ENCODE measurements at places on chromosomes 2 and 18. TPM values are rescaled to one million over a fixed set of nuclear protein-coding genes. Genes with fewer than 3 reads are reported as not detected.

GRCh38 chr2:236180076-236180816 lies 12.1 kb upstream of the GBX2 start:
- DNase-seq, result no peak

- no peak for DNase-seq
Measured at GRCh38 chr2:169978402-169979017, 151.3 kb downstream of the UBR3 start.

KLHL41 gene
- 0.68 TPM for total RNA-seq

LIPT1 gene
- 6.2 TPM for total RNA-seq

DNA sequence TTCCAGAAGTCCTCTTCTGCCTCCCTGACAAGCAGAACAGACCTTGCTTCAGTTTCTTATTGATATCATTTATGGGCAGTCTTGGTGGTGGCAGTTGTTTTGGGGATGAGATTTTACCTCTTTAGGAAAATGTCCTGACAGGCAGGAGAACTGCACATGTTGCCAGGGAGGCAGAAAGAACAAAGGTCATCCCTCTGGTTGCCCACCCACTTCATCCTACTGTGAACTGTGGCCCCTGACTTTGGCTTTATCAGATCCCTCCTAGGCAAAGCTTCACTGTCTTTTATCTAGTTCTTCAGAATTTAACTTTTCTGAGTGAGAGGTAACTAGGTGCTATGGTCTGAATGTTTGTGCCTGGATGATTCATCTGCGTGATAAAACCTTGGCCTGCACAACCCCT lies 2071.3 kb upstream of the CELF4 start:
- DNase-seq, result no peak

TPRKB gene
- 17.3 TPM for total RNA-seq

DNA sequence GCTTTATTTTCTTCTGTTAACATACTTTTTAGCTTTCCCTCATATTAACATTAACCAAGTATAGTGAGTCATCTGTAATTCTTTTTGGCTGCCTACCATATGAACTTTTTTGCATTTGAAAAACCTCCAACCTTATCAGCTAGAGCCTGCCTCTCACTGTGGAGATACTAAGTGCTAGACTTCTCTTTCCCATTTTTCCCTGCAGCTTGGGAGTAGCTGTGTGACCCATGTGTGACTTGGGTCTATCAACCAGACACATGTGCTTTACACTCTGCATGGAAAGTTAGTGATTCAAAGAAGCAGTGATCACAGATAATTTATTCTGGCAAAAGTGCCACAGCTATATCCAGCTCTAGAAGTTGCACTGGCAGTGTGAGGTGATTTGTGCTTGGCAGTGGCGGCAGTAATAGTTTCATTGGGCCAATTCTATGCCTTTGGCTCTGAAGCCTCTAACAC lies 36.3 kb downstream of the PREPL start:
- DNase-seq, result no peak

DNA sequence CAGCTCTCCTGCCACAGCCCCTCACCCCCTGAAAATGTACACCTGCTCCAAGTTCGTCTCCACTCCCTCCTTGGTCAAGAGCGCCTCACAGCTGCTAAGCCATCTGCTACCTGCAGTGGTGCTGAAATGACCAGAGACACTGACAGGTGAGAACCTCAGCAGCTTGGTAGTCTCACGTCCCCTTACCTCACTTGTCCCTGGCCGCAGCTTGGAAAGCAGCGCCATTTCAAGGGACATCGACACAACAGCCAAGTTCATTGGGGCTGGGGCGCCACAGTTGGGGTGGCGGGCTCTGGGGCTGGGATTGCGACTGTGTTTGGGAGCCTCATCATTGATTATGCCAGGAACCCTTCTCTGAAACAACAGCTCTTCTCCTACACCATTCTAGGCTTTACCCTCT lies 47.5 kb downstream of the ANKRD44 start:
- no peak for DNase-seq

DNA sequence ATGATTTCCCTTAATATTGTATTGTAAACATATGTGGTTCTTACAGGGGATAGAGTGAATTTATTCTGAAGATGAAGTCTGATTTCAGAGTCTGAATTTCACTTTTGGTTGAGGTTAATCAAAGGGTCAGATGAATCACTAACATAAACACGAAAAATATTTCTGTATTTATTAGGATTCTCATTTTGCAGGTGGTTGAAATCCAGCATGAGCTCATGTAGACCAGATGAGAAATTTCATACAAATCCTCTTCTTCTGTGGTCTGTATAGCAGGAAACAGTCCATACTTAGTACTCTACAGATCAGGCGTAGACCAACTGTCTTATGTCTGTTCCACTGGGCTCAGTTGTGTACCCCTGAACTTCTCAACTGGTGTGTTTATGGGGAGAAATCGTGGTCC lies 157.8 kb downstream of the BABAM2 start:
- DNase-seq, result no peak

DNA sequence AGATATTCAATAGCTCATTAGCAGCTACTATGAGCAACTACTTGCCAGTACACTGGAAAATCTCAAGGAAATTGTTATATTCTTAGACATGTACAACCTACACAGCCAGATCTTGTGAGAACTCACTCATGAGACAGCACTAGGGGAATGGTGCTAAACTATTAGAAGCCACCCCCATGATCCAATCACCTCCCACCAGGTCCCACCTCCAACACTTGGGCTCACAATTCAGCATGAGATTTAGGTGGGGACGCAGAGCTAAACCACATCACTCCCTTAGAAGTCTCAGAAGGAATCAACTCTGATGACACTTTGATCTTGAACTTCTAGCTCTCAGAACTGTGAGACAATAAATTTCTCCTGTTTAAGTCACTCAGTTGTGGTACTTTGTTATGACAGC lies 418.3 kb upstream of the SPHKAP start:
- no peak for DNase-seq

GRCh38 chr2:216866515-216867095 lies 6.7 kb upstream of the TNP1 start:
- DNase-seq, result no peak

GRCh38 chr2:208025037-208025813 lies at the start of gene PLEKHM3:
TSS of gene PLEKHM3 (minus strand) at chr2:208025527. CDS start at chr2:208001639, 23,888 bp downstream.
- peak; percentile 93 for DNase-seq

DNA sequence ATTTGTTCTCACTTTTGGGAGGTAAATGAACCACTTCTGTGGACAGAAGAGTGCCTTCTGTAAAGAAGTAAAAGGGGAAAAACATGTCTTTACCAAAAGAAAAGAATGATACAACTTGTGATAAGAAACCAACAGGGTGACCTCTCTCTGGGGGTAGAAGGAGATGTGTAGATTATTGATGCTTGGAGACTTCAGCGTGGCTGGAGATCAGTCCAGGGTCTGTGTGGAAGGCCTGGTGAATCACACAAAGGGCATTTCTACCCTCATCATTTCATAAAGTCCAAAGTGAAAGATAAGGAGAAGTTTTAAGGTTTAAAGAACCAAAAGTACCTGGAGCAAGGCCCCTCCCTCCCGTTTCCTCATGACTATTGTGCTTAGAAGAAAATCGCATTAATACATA lies 142.5 kb downstream of the NCK2 start:
- DNase-seq, result no peak

GRCh38 chr2:1656326-1656960 lies 87.9 kb downstream of the PXDN start:
- no peak for DNase-seq

DNA sequence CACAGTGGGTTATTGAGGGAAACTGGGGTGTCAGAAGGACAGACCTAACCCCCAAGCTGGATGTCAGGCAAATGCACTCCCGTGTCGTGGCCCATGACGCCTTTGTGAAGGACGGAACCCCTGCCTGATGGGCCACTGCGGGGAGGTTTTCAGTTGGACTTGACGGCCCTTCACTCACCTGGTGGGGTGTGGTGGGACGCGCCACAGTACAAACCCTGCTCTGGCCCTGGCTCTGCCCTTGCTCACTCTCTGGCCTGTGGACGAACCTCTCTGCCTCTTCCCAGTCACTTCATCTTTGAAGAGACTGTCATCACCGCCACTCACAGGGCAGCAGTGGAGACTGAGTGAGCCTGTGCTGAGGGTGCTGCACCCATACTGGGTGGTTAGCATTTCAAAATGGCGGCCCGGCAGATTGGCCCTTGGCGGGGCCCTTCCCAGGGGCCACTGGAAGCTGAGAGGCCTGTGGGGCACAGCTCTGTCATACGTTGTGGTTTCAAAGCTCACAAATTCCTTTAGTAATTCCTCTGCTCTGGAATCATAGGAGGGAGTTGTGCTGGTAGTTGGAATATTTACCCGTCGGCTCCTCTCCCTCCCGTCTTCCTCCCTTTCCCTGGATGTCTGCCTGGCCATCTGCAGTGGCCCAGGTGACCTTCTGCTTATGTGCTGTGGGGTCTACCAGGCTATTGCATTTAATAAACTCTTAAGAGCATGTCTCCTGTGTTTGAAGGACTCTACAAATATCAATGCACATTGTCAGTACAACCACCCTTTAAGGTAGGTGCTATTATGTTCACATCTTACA lies 200.6 kb downstream of the CTIF start:
- no peak for DNase-seq

DNA sequence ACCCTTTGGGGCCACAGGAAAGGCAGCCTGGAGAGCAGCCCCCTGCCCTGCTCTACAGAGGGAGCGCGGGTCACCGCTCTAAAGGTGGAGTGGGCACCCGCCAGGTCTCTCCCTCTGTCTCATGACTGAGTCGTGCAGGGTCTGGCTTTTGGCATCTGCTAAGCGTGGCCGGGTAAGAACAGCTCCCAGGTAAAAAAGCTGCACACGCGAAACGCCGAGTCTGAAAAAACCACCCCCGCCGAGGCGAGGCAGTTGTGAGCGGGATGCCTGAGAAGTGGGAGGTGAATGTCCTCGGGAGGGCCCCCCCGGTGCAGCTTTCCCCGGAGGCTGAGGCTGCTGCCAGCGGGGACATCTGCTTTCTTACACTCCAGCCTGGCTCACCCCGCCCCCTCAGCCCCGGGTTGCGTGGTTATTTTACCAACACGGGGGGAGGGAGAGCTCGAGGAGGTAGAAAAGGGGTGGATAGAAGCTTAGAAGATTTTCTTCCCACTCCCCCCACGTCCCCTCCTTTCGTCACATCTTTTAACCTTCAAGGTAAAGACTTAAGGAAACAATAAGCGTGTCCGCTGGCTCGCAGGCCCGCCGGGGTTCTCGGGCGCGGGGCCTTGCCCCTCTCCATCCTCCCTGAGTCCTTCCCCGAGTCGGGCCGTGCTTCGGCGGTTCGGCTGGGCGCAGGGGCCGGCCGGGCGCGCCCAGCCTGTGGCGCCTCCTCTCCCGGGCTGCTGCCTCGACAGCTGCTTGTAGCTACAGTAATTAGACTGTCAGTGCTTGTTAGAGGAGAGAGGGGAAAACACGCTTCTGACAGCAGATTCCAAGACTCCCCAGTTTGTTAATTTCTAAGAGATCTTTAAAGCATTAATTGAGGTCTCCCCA lies 70.6 kb upstream of the PSMD14 start:
- DNase-seq, result peak; percentile 64

DNA sequence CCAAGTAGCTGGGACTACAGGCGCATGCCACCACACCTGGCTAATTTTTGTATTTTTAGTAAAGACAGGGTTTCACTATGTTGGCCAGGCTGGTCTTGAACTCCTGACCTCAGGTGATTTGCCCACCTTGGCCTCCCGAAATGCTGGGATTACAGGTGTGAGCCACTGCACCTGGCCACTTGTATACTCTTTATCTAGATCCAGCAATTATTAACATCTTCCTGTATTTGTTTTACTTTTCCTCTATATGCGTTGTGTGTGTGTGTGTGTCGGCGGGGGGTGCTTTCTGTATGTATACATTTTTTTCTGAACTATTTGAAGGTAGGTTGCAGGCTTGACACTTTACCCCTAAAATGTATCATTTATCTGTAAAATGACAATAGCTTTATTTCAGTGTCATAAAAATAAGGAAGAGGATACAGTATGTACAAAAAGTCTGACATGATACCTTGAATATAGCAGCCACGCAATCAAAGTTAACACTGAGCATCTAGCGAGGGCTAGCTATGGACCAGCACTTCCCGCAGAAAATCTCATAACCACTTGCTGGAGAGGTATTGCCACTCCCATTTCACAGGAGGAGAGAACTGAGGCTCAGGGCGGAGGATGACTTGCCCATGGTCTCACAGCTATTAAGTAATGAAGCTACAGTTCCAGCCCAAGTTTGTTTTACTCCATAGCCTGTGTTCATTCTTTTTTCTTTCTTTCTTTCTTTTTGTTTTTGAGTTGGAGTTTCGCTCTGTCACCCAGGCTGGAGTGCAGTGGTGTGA lies 251.3 kb downstream of the MYCN start:
- DNase-seq, result no peak

GRCh38 chr2:63372549-63372948 lies 215.7 kb downstream of the WDPCP start:
- DNase-seq, result no peak

- DNase-seq, result no peak
Measured at GRCh38 chr18:51009072-51009471, 20.9 kb upstream of the SMAD4 start.

DNA sequence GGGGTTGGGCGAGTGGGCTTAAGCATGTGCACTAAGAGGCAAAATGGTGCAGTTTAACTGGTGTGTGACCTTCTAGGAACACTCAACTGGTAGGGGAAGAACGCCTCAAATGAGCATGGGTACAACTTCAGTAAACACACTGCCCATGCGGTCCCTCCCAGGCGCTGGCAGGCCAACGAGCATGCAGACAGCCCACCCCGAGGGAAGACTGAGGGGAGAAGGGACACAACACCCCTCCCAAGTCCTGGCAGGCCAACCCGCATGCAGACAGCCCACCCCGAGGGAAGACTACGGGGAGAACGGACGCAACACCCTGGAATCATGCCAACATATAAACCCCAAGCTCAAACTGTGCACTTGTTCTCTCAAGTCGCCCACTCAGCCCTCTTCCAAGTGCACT lies 456.0 kb downstream of the FBXO15 start:
- DNase-seq, result no peak

GRCh38 chr2:175030380-175031271 lies 25.4 kb upstream of the CHN1 start:
- DNase-seq, result no peak

GRCh38 chr2:208415255-208415654 lies 8.7 kb downstream of the PTH2R start:
- no peak for DNase-seq

GRCh38 chr2:79369127-79369526 lies 143.7 kb upstream of the CTNNA2 start:
- no peak for DNase-seq

GRCh38 chr2:236816197-236817170 lies 246.9 kb downstream of the ACKR3 start:
- no peak for DNase-seq

BCL2 gene
- total RNA-seq, result 11.0 TPM

DNA sequence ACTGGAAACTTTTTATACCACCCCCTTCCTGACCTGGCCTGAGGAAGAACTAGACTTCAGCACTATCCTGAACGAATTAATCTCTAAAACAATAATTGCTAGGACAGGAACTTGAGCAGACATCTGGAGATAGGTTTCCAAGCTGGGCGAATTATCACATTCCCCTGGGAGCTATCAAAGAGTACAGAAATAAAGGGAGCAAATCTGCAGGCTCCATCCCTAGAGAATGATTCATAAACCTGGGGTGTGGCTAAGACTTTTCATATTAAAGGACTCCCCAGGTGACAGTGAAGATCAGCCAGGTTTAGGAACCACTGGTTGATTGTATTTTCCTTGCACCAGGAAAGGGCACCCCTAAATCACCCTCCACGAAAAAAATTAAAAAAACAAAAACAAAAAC lies 105.6 kb upstream of the NOL4 start:
- no peak for DNase-seq

GRCh38 chr2:144990661-144991060 lies 470.7 kb upstream of the ZEB2 start:
- no peak for DNase-seq

CPLX4 gene
- total RNA-seq, result not detected
